ENCODE measurements at places on chromosomes 12 and 14.

- DNase-seq: no peak
Observed at GRCh38 chr12:108964371-108965352, 56.2 kb downstream of the SVOP start.

DNA sequence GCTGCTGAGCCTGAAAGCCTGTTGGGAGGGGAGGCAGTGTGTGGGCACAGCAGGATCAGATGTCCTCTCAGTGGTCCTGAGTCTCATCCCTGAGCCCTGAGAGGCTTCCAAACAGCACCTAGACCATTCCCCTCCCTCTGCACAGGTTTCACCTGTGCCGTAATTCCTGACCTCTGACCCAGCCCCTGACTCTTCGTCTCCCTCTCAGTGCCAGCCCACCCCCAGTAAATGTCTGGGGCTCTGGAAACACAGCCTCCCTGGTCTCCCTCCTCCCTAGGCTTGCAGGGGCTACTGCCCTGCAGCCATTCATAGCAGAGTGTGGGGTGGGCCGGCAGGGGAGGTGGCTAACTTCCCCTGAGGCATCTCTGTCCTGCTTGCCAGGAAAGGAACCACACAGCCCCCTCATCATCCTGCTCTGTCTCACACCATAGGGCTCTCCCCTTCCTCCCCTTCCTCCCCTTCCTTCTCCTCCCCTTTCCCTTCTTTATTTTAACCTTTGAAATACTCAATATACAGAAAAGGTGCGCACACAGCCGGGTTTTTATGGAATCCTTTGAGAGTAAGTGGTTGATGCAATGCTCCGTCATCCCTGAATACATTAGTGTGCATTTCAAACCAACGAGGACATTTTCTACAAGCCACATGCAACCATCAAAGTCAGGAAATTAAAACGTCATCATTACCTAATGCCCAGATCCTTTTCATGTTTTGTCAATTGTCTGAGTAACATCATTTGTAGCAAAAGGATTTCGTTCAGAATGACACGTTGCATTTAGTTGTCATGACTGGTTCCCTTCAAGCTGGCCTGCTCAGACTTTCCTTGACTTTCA, 67.0 kb downstream of the PRMT8 start:
- no peak for DNase-seq

DNA sequence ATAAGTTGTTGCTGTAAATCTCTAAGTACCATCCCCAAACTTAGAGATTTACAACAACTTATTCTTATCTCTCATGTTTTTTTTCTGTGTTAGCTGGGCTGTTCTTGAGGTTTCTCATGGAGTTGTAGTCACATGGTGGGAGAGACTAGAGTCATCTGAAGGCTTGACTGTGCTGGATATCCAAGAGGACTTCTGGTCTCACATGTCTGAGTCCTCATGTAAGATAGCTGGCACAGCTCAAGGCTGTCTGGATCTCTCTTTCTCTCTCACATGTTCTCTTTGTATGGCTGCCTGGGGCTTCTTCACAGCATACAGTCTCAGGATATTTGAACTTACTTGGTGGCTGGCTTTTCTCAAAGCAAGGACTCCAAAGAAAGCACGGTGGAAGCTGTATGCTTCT, 63.8 kb downstream of the DACT1 start:
- DNase-seq: no peak

DNA sequence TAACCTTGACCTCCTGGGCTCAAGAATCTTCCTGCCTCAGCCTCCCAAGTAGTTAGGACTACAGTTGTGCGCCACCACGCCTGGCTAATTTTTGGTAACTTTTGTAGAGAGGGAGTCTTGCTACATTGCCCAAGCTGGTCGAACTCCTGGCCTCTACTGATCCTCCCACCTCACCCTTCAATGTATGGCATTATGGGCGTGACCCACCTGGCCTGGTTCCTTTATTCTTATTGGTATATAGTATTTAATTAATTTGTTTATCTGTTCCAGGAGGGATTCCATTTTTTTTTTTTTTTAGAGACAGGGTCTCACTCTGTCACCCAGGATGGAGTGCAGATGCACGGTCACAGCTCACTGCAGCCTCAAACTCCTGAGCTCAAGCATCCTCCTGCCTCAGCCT, 40.9 kb upstream of the EAPP start:
- no peak for DNase-seq

GRCh38 chr14:94601884-94602391, 10.3 kb upstream of the SERPINA3 start:
- no peak for DNase-seq

DNA sequence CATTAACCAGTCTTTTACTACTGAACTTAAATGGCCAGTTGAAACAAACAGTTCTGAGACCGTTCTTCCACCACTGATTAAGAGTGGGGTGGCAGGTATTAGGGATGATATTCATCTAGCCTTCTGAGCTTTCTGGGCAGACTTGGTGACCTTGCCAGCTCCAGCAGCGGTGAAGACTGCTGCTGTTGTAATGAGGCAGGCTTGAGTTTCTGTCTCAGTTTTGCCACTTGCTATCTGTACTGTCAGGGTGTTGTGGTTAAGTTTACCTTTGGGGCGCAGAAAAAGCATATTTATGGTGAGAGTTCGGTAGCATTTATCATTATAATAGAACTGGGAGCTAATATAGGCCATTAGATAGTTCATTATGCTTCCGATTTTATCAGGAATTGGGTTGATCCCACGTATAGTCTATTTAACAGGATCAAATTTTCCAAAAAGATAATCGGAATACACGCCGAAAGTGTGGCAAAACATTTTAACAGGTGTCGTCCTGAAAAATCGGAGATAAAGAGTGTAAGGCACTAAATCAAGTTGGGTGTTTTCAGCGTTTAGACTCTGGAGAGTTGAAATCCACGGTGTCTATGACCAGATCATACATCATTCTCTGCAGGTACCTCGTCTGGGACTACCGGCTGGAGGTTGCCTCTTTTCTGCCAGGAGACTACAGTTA, 688 bp upstream of the NECAP1 start:
- peak; percentile 11 for DNase-seq

DNA sequence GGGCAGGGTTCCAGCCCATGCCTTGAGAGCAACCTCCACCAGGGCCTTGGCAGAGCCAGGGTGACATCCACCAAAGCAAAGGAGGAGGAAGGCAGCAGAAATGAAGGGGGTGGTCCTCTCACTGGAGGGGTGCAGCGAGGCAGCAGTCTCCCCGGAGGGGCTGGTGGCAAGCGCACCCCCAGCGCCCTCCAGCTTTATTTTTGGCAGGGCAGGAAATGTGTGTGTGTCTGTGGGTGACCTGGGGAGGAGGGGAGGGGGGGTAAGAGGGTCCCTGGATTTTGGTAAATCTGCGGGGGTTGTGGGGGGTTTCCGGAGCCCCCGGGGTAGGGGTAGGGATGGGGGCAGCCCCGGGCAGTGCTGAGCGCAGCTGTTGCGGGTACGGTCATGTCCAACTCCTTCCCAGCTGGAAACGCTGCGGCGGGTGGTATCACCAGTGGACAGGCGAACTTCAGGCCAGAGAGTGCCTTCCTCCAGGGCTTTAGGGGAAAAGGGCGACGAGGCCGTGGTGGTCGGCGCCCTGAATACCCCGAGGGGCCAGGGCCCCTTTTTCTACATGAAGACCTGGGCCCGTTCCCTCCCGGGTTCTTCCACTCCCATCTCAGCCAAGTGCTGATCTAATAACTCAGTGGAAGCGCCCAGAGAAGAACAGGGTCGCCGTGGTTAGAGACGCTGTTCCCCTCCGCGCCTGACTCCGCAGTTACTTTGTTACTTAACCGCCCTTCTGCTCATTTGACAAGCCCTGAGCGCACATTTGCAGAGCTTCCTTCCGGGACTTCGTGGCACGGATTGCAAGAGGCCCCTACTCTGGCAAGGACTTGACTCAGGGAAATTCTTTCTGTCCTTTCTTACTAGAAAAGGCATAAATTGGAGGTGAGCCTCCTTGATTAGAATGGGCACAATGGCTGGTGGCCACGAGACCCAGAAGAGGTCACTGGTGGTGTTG, 55.2 kb downstream of the FOS start:
- peak; percentile 47 for DNase-seq

DNA sequence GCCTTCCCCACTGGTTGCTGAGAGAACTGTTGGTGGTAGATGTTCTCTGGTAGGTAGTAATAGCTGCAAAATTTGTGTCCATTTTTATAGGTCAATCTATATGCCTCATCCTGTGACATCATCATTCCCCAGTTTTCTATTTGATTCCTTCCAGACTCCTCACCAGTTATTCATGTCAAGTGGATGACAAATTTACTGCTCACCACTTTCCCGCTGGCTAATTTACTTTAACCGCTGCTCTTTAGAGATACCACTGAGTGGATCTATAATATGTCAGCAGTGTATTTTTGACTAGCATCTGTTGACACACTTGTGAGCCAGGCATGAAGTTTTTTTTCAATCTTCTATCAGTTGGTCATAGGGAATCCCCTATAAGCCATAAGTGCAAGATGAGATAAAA, 24.6 kb downstream of the GPR65 start:
- DNase-seq: no peak

GRCh38 chr12:3336606-3337311, 154.2 kb upstream of the PRMT8 start:
- no peak for DNase-seq

GRCh38 chr12:111269718-111270117, 99.2 kb downstream of the PHETA1 start:
- no peak for DNase-seq

DNA sequence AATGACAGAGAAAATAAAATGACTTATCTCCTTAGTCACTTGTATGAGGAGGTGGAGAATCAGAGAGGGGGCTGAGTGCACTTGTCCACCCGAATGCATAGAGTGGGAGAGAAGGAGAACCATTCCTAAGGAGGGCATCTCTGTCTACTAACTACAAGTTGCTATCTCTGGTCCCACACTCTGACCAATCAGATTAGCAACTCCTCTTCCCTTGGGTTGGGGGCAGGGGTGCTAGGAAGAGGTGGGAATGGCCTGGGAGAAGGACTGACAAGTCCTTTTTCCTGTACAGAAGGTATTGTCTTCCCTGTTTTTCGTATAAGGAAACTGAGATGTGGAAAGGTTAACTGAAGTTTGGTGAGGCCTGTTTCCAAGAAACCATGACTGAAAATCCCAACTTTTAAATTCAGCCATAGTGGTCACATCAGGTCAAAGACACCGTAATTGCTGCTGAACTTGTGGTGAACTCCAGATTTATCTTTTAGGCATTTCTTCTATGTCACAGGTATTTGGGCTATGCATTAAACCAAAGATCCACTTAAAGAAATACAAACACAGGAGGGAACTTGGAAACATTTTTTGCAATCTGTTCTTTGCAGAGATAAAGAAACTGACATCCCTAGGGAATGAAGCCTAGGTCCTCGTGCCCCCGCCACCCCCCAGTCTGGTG, 207.8 kb downstream of the CRADD start:
- no peak for DNase-seq

All from activated CD4-positive, alpha-beta T cell treated with anti-CD3 and anti-CD28 coated beads for 4 hours (primary cell).